ENCODE measurements at places on chromosomes 3 and 15.
A peak's percentile ranks its signal among the peaks of the same experiment; 100 is the strongest.

DNA sequence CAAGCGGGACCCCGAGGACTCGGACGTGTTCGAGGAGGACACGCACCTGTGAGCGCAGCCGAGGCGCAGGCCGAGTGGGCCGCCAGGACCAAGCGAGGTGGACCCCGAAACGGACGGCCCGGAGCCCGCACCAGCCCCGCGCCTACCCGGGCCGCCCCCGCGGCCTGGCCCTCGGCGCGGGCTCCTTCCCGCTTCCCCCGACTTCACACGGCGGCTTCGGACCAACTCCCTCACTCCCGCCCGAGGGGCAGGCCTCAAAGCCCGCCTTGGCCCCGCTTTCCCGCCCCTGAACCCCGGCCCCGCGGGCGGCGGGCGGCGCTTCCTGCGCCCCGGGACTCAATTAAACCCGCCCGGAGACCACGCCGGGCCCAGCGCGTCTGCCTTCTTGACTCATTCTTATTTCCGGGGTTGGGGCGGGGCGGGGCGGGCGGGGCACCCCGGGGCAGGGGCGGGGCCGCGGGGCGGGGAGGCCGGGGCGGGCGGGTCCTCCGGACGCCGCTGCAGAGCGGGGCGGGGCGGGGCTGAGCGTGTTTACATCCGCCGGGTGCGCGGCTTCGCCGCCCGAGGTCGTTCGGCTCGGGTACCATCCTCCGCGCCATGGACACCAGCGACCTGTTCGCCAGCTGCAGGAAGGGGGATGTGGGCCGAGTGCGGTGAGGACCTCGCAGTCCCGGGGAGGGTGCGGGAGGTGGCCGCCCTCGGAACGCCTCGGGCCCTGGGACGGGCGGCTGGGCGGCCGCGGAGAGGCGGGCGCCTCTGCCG lies at the start of gene ABTB1:
TSS of gene ABTB1 (plus strand) at position 524 of the 762 bp plus-strand sequence. CDS start at position 598, 74 bp downstream.
- DNase-seq, result peak; percentile 88

- DNase-seq, result no peak
These were observed 83.5 kb upstream of the CFAP20DC start for GRCh38 chr3:59133311-59133710.

- DNase-seq, result no peak
These were observed 6.3 kb upstream of the COMMD4 start for GRCh38 chr15:75329571-75329970.

GRCh38 chr15:87649175-87649574 lies 607.4 kb downstream of the NTRK3 start:
- DNase-seq, result no peak

DNA sequence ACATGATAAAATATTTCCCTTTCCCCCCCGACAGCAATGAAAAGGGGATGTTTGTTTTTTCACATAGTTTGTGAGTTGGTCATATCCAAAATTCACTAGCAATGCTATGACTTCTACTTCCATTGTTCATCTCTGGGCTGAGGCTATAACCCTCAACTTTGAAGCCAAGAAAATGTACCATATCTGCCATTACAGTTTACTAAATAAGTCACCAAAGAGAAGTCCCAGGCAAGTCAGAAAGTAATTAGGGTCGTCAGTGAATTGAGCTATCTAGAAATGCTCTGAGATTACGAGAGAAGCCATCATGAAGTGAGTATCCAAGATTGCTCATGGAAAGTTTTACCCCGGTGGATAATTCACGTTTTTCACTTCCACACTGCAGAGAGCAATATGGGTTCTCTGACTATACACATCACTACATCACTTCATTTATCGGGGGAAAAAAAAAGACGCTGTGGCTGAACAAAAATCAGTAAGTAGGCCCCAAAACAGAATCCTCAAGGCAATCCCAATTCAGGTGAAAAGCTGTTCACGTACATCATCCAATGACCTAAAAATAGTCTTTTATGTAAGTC lies 1.4 kb downstream of the PEAK1 start:
- DNase-seq, result no peak

DNA sequence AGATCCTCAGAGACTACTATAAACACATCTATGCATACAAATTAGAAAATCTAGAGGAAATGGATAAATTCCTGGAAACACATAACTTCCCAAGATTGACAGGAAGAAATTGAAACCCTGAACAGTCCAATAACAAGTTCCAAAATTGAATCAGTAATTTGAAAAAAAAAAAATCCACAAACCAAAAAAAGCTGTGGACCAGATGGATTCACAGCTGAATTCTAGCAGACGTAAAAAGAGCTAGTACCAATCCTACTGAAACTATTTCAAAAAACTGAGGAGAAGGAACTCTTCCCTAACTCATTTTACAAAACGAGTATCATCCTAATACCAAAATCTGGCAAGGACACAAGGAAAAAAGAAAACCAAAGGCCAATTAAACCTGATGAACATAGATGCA lies 77.0 kb upstream of the FXR1 start:
- DNase-seq, result no peak

- no peak for DNase-seq
These were observed 68.0 kb upstream of the ADPGK start for GRCh38 chr15:72851586-72851985.

DNA sequence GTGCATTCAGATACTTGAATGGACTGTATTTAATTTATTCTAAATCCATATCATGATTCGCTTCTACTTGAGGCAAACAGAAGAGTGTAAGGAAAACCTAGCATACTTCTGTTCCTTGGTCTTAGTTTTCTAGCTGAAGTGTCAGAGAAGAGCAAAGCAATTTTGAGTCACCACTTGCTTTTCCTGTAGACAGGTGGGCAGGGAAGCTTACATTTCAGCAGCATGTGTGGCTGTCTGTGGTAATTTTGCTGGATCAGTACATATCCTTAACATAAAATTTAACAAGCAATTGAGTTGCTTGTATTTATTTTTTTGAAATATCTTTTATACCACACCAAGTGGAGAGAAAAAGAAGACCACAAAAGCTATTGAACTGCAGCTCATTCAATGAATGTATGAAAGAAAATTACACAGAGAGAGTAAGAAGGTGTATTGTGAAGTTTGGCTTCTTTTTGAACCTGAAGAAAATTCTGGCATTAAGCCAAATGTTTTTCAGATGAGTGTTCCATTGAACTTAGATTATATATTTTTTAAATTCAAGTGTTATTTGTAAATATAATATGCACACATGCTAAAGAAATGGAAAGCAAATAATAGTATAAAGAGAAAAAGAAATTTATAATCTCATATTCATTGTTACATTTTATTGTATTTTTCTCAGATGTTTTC lies 747.6 kb downstream of the NAALADL2 start:
- no peak for DNase-seq

- no peak for DNase-seq
These were observed 111.5 kb downstream of the GABRG3 start for GRCh38 chr15:27082526-27082925.

DNA sequence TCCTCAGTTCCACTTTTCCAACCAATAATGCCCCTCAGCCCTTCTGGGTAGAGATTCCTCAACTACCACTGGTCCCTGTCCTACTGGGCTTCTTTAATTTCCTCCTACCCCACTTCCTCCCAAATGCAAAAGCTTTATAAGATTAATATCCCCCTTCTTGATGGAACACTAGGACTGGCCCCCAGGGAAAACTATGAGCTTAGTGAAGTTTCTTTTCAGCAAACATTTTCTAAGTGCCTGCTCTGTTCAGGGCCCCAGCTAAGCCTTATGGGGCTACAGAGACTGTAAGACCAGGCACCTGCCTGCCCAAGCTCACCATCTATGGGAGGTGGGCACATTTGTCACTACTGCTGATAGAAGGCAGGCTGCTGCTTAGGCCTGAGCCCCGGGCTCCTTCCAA lies 79.4 kb downstream of the RPLP1 start:
- DNase-seq, result no peak
